ENCODE measurements at places on chromosomes 2 and 18.
A peak's percentile ranks its signal among the peaks of the same experiment; 100 is the strongest.

- DNase-seq: no peak
These were observed 294.0 kb upstream of the CDH20 start for GRCh38 chr18:61039251-61039650.

DNA sequence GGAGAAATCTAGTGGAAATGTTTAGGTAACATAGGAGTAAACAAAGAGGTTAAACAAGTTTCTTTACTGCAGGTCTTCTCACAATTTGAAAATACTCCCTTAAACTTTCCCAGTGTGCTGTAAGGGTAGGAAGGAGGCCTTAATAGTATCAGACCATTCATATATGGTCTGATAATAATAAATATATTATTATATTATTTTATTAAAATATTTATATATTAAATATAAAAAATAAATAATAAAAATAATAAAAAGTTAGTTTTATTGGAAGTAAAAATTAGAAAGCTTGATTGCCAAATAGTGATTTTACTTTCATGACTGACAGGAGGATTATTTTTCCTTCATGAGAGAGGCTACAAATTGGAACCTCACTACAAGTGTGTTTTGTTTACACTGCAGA, 7.1 kb downstream of the NOSTRIN start:
- no peak for DNase-seq

DNA sequence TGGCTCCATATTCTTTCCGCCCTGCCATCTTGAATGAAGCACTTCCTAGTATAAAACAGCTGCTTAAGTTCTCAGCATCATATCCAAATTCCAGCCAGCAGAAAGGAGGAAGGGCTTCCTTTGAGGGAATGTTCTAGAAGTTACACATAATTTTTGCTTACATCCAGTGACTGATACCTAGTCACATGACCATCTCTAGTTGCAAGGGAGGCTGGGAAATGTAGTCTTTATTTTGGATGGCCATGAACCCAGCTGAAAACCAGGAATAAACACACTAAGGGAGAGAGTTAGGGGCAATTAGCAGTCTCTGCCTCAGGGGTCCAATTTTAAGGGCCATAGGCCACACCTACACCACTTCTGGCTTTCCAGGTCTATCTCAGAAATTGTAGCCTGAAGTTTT, 57.8 kb upstream of the LMAN1 start:
- no peak for DNase-seq

DNA sequence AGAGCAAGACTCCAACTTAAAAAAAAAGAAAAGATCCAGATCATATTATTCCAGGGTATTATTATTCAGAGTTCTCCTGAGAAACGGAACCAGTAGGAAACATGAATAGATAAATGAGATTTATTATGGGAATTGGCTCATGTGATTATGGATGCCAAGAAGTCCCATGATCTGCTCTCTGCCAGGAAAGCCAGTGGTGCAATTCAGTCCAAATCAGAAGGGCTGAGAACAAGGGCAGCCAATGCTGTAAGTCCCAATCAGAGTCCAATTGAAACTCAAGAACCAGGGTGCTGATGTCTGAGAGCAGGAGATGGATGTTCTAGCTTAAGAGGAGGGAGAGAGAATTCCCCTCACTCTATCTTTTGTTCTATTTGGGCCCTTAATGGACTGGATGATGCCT, 7.8 kb downstream of the SCYGR2 start:
- DNase-seq: peak; percentile 79

DNA sequence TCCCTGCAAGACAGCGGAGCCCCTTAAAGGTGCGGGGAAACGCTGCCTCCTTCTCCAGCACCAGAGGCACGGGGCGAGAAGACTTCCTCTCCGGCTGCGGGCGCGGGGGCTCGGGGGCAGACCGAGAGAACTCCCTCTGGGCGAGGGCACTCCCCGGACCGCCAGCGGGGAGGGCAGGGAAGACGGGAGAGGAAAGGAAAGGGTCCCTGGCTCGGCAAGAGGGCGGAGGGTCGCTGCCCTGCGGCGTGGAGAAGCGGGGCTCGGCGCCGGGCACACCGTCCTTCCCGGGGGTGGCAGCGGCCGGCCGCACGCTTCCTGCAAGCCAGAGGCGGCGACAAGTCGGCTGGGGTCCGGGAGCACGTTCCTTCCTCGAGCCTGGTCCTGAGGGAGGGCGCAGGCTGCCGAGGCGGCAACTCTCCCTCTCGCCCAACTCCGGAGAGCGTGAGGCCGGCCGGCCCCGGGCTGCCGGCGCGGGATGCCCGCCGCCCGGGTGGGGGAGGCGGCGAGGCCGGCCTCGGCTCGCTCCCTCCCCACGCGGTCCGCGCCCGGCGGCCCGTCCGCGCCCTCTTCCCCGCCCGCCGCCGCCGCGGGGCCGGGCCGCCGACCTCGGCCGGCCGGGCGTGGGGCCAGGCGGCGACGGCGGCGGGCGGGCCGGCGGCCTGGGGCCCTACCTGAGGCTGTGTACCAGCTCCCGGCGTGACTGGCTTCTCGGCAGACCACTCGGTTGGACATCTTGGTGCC, 1.1 kb downstream of the MEMO1 start:
- peak; percentile 5 for DNase-seq

DNA sequence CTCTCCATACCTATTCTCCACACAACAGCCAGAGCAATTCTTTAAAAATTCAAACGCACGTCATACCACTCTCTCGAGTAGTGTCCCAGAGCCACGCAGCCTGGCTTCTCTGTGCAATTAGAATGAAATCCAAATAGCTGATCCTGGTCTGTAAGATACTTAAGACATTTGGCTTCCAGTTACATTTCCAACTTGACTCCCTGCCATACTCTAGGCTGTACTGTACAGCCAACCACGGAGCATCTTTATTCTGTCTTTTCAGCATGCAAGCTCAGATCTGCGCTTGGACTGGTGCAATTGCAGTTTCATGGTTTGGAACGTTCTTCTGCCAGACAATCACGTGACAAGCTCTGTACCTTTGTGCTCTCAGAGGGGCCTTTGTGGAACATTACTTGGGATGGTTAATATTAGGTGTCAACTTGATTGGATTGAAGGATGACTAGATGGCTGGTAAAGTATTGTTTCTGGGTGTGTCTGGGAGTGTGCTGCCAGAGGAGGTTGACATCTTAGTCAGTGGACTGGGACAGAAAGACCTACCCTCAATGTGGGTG, 325.6 kb downstream of the SOX11 start:
- DNase-seq: no peak

DNA sequence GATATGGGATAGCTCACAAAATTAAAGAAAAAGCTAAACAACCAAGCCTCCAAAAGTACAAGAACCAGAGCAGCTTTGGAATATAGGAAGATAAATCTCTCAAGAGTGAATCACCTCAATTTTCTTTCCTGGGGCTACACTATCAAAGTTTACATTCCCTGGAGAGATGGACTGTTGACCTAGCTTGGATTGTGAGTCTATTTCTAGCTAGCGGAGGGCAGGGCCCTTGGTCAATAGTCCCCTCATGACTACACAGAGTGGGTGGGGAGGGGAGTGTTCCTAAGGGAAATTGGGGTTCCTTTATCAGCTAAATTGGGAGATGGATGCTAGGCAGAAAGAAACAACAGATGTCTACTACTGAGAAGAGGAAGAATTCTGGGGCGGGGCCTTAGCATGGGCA, 29.9 kb upstream of the EIF2AK3 start:
- DNase-seq: peak; percentile 86

GRCh38 chr2:66661253-66662173, 226.6 kb downstream of the MEIS1 start:
- no peak for DNase-seq

DNA sequence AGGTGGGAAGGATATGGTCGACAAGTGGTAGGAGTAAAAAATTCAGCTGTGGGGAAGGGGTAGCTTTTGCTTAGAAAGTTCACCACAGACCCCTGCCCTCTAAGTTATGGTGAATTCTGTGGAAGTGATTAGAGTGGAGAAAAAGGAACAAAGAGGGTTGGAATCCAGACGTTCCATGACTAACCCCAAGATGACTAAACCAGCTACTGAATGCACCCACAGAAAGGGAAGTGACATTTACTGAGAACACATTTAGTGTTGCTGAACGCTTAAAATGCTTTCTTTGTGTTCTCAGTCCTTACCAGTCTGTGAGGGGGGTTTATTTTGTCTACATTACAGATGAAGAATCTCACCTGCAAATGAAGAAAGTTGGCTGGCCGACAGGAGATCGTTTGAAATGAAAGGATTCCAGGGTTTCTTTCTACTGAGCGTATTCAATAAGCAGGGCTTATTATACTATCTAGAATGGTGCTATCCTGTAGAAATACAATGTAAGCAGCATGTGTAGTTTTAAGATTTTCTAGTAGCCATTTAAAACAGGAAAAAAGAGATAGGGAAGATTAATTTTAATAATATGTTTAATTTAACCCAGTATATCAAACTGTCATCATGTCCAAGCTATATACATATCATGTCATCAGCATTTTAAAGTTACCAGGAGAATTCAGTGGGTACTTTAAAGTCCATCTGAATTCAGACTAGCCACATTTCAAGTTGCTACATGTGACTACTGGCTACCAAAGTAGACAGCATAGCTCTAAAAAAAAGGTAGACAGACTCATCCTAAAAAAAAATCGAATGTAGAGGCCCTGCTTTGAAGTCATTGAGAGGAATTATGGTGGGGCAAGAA, 60.1 kb downstream of the LIMS1 start:
- peak; percentile 88 for DNase-seq

- no peak for DNase-seq
These were observed 2.4 kb downstream of the TTN start for GRCh38 chr2:178804791-178805190.

- DNase-seq: no peak
These were observed 250.5 kb upstream of the ATP5MC3 start for GRCh38 chr2:175432021-175432420.

- no peak for DNase-seq
These were observed 29.2 kb downstream of the UNC50 start for GRCh38 chr2:98637401-98638147.

GRCh38 chr2:101430156-101430555, 42.9 kb upstream of the CREG2 start:
- no peak for DNase-seq

- peak; percentile 31 for DNase-seq
These were observed 285.4 kb downstream of the NRXN1 start for GRCh38 chr2:50746526-50746925.

DNA sequence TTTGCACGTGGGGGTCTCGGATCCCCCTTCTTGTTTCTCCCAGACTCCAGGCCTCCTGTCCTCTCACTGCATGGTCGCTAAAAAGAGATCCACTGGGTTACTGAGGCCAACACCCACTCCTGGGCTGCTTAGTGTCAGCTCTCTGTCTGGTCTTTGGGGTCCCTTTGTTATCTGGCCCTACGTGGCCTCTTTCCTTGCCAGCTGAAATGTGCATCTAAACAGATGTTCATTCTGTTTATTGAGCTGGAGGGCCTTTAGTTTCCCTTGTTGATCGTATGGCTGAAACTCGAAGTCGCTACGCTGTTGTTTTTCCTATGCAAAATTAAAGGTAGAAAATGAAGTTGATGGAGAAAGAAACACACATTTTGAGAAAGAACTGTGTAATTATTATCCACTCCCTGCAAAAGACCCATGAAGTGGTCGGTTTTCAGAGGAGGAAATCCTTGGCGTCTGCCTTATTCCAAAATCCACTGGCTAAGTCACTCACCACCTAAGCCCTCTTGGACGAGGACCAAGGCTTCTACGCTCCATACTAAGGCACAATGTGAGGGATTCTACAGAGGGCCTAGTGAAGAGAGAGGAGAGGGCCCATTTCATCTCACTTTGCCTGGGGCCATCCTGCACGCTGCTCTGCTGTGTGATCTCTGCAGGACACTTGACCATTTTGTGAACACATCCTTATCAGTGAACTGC, 105.3 kb downstream of the GLI2 start:
- no peak for DNase-seq

DNA sequence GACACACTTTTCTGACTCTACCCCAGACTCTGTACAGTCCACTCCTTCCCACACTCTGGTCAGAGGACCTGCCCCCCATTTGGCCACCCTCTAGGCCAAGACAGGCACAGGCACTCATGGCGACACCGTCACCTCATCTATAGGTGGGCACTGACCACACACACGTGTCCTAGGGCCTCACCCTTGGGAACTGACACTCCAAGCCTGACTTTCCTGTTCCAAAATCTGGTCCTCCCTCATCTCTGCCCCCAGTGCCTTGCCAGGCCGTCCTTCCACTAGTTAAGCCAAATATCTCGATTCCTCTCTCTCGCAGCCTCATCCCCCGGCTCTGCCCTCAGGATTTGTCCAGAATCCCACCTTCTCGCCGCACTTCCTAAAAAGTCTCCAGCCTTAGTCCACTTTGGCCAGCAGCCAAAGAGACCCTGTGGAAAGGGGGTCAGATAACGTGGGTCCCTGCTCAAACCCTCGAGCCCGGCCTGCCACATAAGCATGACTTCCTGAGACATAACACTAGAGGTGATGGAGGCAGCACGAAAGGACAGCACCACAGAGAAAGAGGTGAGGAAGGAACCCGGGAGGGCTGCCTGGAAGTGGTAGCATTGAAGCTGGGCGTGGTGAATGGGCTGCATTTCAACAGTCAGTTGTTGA, 105.8 kb upstream of the OTOS start:
- no peak for DNase-seq

GRCh38 chr2:25831746-25832449, 46.4 kb downstream of the ASXL2 start:
- DNase-seq: no peak

DNA sequence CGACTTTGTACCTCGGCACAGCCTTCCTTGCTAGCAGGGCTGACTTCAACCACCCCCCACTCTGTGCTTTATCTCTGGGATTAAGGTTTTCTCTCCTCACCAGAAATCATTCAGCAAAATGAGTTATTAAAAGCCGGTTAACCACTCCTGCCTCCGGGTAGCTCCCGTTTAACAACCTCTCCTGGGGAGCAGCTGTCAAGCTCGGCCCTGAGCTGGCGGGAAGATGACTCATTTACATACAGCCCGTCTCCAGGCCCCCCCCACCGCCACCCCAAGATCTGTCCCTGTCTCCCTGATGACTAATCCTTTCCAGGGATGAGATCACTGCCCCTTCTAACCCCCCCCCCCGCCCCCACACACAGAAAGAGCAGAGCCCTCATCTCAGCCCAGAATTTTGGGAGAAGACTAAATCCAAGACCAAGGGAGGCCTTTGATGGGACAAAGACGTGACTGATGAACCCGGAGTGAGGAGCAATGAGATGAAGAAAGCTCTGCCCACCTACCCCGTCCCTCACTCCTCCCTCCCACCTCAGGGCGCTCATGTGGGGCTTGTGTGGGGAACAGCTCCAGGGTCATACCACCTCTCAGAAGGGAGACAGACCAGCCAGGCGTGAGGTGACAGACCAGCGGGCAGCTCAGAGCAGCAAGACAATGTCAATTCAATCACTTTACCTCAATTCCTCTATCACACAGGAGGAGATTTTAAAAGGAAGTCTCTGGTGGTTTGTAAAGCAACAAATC, 131.4 kb downstream of the MSH2 start:
- DNase-seq: peak; percentile 63

DNA sequence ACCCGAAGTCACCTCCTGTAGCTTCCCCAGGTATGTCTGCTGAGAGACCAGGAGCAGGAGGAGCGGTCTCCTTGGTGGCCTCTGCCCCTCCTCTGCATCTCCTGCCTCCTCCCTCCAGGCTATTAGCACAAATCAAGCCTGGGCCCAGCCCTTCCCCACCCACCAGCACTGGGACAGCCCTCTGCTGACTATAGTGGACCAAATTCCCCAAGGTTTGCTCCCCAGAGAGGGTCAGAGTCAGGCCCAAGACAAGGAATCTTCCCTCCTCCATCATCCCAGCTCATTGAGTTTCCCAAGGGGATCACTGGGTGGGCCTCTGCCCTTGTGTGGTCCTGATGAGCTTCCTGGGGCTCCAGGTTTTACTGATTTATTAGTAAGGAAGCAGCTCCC, 62.1 kb downstream of the EMILIN2 start:
- DNase-seq: no peak

GRCh38 chr2:28991460-28991859, 10.4 kb downstream of the TOGARAM2 start:
- no peak for DNase-seq

All from fibroblast of the aortic adventitia (primary cell).